ENCODE measurements at places on chromosomes 2 and 18. TPM values are rescaled to one million over a fixed set of nuclear protein-coding genes. Genes with fewer than 3 reads are reported as not detected.

The SMPD4 gene
- 91.1 TPM for total RNA-seq

The CDH2 gene
- total RNA-seq = 0.07 TPM

The TUBA3E gene
- total RNA-seq = not detected

The NHEJ1 gene
- total RNA-seq = 22.8 TPM

The EN1 gene
- total RNA-seq = not detected

Data from activated CD4-positive, alpha-beta T cell treated with anti-CD3 and anti-CD28 coated beads, Interleukin-2, amount 10 ng/mL, durations not matched to agents 24 days and 14 days (primary cell).